ENCODE measurements at places on chromosomes 2 and 18.

DNA sequence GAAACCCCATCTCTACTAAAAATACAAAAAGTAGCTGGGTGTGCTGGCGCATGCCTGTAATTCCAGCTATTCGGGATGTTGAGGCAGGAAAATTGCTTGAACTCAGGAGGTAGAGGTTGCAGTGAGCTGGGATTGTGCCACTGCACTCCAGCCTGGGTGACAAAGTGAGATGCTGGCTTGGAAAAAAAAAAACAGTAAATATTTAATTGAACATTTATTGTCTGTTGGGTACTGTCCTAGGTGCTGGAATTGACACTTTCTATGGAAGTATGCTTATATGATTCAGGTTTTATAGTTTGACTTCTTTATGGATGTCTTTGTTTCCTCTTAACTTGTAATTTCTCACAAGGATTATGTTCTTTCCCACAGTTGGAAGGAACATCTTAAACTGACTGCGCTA is 633.1 kb upstream of the SETBP1 start:
- no peak for DNase-seq

- no peak for DNase-seq
These were observed 773 bp downstream of the CMPK2 start for GRCh38 chr2:6864923-6865345.

DNA sequence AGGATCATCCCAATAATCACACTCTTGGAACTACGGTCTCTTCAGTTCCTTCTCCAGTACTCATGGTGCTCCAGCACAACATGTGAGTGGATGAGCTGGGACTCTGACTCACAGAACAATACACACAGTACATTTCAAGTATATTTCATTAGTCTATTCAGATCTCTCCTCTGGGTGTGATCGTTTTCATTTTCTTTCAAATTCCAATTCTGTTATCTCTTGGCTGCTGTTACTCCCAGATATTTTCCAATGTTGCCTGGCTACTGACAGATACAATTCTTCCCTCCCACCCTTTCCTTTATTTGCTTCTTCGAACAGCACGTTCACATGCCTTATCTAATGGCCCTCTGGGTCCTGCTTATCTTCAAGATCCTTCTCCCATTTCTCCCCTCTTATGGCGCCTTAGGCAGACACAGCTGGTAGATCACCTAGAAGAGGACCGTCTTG is 216.0 kb downstream of the ACKR3 start:
- no peak for DNase-seq

DNA sequence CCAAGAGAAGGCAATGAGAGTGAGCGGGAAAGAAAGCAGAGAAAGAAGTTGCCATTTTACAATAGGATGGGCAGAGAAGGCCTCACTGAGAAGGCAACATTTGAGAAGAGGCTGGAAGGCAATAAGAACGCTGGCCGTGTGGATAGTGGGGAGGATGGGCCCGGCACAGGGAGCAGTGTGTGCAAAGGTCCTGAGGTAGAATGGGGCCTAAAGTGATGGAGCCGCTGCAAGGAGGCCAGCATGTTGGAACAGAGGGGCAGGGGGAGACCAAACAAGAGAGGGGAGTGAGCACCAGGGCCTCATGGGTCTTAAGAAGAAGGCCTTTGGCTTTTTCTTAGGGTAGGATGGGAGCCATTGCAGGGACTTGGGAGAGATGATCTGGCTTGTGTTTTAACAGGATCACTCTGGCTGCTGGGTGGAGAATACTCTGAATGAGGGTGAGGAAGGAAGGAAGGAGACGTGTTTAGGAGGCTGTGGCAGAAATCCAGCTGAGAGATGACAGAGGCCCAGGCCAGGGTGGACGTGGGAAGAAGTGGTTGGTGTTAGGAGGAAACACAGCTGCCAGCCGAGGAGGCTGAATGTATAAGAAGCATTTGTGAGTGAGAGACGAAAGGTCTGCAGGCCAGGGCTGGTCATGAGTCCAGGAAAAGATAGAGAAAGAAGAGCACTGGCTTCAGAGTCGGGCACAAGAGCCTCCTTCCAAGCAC is 159.8 kb downstream of the KLHL29 start:
- DNase-seq, result no peak

DNA sequence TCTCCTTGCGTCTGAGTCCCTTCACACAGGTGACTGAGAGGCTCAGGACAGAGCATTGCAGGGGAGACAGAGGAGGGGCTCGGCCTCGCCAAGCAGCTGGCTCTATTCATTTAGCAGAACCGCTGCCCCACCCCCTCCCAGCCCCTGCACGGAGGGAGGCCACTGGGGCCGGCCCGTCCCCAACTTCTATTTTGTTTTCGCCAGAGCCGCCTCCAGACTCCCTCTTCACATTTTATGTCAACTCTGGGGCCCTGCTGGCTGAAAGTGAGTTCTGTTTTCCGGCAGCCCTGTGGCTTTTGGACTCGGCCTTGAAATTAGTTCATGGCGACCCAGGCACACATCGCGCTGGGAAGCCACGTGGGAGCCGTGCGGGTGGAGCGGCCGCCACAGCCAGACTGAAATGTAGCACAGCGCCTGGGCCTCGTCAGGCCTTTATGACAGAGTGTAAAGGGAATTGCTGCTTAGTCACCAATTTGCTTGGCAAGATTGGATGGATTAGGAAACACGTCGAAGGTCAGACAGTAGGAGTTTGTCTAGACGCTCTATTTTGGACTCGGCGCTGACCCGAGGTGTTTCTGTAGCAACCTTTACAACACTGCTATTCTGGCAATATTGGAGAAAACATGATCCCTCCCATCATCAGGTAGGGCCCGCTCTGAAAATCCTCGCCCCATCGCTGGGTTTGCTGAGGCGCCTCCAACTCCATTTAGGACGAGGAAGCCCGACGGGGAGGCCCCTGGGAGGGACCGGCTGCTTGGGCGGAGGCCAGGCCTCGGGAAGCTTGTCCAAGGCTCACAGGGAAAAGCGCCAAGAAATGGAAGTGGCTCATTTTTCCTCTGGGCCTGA is 90.7 kb upstream of the CTDP1 start:
- no peak for DNase-seq

DNA sequence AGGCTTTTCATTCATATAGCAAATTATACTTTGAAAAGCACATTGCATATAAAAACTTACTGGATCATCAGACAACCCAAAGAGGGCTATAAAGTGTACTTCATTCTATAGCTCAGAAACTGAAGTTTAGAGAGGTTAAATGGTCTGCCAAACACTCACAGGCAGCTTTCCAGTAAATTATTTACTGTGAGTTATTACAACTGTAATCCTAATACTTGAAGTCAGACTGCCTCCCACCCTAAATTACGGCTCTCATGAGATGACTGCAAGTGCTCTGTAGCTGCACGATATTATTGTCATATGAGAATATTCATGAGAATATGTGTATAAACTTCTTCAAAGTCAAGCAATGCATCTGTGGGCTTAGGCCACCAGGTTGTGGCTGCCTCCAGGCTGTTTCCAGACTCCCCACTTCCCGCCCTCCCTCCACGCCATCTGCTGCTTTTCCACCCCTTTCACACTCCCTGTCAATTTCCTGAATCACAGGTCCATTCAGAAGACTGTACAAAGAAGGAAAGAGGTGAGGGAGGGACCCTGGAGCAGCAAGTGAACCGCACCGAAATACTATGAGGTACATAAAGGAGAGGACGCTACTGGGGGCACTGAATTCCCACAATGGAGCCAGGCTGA is 111.1 kb upstream of the SPOPL start:
- no peak for DNase-seq

GRCh38 chr2:23127465-23127864 is 257.5 kb upstream of the KLHL29 start:
- DNase-seq, result no peak

DNA sequence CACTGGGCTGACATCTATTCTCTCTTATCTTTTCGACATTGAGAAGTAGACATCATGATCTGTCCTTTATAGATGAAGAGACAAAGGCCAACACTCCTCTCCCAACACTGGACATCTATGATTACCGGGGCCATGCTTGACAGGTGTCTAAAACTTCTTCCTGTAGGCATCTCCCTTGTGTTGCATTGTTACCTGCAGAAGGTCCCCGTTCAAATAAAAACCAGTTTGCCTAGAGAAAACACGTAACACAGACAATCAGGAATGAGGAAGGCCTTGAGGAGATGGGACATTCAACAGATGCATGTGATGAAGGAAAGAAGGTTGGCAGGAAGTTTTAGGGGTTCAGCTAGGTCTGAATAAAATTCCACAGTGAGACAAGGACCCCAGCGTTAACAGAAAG is 70.8 kb upstream of the ST8SIA3 start:
- no peak for DNase-seq

- DNase-seq, result no peak
These were observed 52.7 kb downstream of the MALT1 start for GRCh38 chr18:58723810-58724602.

DNA sequence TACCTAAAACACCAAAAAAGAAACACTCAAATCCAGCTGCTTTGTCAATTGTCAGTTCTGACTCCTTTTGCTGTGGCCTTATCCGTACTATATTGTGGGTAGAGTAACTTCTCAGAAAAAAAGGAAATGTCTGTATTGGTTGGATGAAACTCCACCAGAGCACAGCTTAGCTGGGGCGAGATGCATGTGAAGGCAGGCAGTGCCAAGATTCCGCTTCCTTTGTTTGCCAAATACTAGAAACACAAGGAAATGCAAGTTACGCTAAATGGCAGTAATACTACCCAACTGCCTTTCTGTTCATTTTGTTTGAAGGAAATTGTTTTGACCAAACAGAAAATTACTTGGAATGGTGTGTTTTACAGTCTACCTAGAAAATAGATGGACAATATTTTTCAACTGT is 10.0 kb downstream of the KLF11 start:
- no peak for DNase-seq

DNA sequence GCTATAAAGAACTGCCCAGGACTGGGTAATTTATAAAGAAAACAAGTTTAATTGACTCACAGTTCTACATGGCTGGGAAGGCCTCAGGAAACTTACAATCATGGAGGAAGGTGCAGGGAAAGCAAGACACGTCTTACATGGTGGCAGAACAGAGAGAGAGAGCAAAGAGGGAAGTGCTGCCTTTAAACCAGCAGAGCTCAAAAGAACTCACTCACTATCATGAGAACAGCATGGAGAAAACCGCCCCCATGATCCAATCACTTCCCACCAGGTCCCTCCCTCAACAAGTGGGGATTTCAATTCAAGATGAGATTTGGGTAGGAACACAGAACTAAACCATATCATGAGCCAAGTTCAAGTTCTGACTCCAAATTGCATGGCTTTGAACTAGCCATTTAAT is 62.8 kb upstream of the PPP1CB start:
- no peak for DNase-seq

DNA sequence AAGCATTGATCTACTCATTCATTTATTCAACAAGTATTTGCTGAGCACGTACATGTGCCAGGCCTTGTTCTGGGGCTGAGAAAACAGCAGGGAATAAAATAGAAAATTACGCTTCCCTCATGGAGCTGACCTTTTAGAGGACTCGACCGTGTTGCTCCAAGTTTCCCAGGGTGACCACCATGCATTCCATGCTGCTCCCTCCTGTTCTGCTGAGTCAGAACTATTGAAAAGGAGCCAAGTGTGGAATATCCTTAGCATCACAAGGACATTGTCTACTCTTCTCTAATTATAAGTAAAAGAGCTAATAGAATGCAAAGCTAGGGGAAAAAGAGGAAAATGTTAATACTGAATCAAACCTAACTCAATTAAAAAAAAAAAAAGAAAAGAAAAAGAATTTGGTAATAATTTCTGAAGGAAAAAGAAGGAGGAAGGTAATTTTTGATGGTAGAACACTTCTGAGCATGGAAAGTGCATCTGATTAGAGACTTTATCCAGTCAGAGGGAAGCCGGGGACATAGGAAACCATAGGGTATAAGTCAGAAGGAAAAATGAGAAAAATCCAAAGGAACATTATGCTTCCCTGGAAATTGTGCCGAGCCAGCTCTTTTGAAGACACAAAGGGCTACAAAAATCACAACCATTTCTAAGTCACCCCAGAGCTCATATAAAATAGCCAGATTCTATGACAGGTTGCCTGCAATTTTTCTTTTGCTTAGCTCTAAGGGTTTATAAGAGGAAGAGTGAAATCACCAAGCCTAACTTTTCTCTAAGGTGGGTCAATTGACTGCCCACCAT is 339.4 kb downstream of the RND3 start:
- DNase-seq, result no peak

DNA sequence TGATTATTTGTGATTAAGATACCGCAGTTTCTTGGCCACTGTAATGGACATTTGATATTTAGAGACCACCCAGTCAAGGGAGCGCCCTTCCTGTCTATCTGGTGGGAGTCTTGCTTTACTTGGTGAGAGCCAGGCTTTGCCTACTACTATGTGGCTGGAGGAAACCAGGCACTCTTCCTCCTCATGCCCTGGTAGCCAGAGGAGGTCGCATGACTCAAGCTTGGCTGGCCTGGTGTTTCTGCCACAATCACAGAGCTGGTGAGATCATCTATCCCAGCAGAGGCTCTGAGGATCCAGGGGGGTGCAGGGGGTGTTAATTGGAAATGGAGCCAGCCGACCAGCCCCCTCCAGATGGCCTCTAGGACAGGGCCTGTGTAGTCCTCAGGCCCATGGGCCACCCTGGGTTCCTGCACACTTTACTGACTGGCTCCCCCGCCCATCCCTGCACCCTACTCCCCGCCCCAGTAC is 46.8 kb upstream of the BIN1 start:
- no peak for DNase-seq

DNA sequence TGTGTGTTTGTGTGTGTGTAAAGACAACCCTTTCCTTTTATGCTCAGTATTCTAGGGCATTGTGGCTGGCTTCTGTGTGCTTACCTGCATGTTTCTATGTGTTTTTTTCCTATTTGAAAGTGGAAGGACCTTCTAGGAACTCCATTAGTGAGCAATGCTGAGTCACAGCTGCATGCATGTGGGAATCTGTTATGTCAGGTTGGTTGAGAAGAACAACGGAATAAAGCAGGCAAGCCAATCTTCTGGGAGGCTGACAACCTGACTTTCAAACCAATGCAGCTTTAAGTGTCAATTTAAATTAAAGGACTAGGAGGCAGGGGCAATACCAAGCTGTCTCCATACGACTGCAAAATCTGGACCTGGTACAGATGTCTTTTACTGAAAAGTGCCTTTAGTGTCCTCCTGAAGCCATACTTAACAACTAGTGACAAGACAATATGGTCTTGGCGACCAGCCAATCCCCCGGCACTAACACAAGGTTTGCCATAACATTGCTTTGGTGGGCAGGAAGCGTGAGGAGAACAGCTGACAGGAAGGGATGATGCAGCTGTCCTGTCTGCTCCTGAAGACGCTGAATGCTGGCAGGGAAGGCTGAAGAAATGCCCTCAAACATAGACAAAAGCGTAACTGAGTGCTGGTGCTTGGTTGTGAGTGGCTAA is 514.7 kb upstream of the CDH7 start:
- DNase-seq, result no peak

DNA sequence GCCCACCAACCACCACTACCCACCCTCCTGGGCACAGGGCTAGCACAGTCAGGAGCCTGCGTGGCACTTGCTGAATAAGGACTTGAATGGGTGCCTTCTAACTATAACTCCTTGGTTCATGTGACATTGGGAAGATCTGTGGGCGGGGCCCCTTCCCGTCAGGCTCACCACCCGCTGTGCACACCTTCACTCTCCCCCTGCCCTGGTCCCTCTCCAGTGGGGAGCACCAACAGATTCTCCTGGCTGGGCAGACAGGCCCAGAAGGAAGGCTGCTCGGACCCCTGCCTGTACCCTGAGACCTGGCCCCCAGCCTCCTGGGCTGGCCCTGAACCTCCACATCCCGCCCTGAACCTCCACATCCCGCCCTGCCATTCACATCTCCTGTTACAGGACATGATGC is 33.4 kb upstream of the POMC start:
- no peak for DNase-seq
